HFFc6 (cell line): ENCODE measurements at places on chromosomes 12 and 14. TPM values are rescaled to one million over a fixed set of nuclear protein-coding genes. Genes with fewer than 3 reads are reported as not detected.

DNA sequence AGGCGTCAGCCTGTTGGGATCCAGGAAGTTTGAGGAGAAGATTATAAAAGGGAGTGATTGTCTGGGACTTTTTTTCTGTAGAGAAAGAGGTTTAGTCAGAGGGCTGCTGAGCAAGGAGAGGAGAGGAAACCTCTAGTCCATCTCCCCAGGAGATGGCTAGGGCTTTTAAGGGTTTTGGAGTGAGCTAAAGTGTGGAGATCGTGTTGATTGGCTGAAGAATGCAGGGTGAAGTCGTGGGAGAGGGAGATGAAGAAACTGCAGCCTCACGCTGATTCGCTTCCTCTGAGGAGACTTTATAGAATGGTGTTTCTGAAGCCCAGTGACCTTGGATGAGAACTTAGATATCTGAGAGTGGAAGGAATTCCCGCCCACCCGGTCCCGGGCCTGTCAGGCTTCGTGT lies 193.7 kb upstream of the PWP1 start:
- H3K36me3 ChIP-seq, result no peaks in the 10 kb centered on the region
- no peak overlapping the region for H3K27ac ChIP-seq
- H3K4me3 ChIP-seq, result no peak overlapping the region
- DNase-seq, result no peak
- H3K27me3 ChIP-seq, result peaks cover 1% of the 10 kb centered on the region

The PSMA3 gene
- total RNA-seq, result 174 to 189 TPM (median 184 TPM) in 3 replicates

DNA sequence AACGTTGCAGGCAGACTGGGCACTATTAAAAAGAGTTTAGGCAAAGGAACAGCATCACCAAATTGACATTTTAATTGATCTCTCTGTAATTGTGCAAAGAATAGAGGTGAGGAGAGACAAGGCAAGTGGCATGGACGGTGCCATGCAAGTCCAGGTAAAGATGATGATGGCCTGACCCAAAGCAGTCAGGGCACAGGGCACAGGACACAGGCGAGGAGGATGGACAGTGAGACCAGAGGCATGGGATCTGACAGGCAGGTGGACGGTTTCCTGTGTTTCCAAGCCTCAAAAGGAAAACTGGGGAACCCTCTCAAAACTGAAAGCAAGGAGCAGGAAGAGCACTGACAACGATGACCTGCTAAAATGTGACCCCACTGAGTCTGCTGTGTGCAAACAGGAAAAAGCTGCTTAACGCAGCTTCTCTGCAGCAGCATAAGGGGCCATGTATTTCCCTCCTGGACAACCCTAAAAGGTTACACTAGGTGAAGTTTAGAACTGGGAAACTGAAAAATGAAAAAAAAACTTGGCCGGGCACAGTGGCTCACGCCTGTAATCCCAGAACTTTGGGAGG lies 50.9 kb downstream of the CLIP1 start:
- no peak overlapping the region for H3K27ac ChIP-seq
- peaks cover 32% of the 10 kb centered on the region for H3K36me3 ChIP-seq
- H3K4me1 ChIP-seq, result peaks cover 30% of the 10 kb centered on the region
- DNase-seq, result no peak

The RAB21 gene
- total RNA-seq, result 77.8 to 91.8 TPM (median 85.8 TPM) in 3 replicates

The SLC39A2 gene
- not detected in 3 replicates for total RNA-seq

DNA sequence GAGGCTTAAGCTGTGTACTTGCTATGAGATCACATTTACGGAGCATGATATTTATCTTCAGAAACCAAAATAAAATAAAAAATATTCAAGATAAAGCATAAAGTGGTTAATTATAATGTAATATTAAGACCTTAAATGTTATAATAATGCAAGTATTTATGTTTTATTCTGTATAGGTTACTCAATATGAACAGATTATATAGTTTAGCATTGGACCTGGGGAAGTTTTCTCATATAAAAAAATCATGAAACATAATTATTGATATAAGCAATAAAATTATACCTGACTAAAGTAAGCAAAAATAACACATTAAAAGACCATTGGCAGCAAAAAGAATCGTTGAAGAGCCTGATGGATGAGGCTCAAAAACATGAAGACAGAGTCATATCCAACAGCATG lies 516.2 kb downstream of the SLC16A7 start:
- H3K36me3 ChIP-seq, result no peaks in the 10 kb centered on the region; the same call in 1 of the 2 replicates
- no peaks in the 10 kb centered on the region for H3K27me3 ChIP-seq
- peaks cover 24% of the 10 kb centered on the region for H3K4me1 ChIP-seq
- no peak overlapping the region for H3K4me3 ChIP-seq

GRCh38 chr12:95337146-95337545 lies 119.5 kb downstream of the VEZT start:
- DNase-seq, result no peak
- no peak overlapping the region for H3K27ac ChIP-seq
- no peak overlapping the region; the same call in 1 of the 2 replicates for H3K4me3 ChIP-seq
- peaks cover 56% of the 10 kb centered on the region for H3K4me1 ChIP-seq

The PMEL gene
- total RNA-seq, result 0.11 to 0.91 TPM (median 0.40 TPM) in 3 replicates
